ENCODE measurements at places on chromosomes 12 and 14.

DNA sequence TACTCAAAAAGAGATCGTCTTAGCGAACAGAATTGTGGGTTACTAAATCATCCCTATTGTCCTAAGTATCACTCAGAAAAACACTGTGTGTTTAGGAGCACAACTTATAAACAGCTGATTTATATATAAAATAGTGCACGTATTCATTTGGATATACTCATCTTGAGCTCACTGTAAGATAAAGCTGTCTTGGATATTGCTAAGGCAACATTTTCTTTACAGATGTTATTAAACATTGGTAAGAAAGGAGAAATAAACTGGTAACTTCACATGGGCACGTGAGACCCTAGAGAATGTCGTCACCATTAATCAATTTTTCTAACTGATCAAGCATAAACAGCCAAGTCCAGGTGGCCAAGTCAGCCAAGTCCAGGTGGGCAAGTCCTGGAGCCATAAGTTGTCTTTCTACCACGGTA, 1.7 kb downstream of the PAWR start:
- DNase-seq = no peak

DNA sequence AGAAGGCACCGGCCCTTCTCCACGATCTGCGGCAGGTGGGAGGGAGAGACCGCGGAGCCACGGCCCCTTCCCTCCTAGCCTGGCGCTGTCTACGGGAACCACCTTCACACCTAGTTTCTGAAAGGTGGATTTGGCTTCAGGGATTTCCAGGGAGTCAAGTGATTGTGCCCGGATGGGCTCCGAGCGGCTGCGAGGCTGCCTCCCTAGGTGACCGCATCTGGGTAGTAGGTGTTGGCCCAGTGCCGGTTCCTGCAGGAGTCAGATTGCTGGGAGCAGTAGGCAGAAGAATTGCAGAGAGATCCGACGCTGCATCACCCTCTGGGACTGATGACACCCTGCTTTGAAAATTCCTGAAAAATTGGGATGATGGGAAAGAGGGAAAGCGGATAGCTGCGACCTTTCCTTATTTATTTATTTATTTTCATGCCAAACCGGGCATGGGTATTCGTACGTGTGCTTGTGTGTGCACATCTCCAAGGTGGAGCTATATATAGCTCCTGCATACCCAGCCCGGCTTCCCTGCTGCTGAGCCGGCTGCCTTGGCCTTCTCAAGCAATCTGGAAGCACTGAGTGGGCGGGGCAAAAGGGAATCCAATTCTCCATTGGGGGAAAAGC, 1.1 kb downstream of the CNTN1 start:
- no peak for DNase-seq

DNA sequence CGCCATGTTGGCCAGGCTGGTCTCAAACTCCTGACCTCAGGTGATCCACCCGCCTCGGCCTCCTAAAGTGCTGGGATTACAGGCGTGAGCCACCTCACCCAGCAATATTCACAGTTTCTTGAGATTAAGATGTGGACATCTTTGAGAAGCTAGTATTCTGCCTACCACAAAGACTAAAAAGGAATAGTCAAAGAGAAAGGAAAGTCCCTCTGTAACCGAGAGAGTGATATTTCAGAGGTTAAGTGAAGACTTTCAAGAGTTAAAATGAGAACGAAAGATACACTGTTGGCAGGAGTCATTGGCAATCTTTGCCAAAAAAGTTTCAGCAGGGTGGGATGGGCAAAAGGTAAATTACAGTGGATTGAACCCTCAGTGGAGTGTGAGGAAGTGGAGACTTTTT, 15.6 kb downstream of the DGKA start:
- DNase-seq = no peak

- no peak for DNase-seq
Measured at GRCh38 chr14:63512861-63513260, 30.3 kb downstream of the PPP2R5E start.

DNA sequence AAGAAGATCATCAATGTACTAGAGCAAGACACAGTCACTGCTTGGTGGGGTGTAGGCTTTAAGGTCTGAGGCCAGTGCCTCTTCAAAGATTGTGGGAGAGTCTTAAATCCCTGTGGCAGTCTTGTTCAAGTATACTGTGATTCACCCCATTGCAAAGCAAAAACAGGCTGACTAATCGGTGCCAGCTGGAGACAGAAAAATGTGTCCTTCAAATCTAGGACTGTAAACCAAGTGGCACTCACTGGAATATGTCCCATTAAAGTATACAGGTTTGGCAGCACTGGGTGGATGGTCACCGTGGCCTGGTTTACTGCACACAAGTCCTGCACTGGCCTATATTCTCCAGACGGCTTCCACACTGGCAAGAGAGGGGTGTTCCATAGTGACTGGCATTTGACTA, 1315.3 kb downstream of the TMEM121 start:
- DNase-seq = no peak

GRCh38 chr12:13719986-13720385, 261.4 kb downstream of the GRIN2B start:
- DNase-seq = no peak

- peak; percentile 53 for DNase-seq
Measured at GRCh38 chr12:109899783-109900751, at the start of gene TCHP. Gene TCHP (plus strand): TSS chr12:109900274. CDS start chr12:109903027, 2,753 bp downstream.

- no peak for DNase-seq
Measured at GRCh38 chr12:119308708-119309456, 25.6 kb upstream of the CCDC60 start.

GRCh38 chr14:91946622-91947474, 646 bp downstream of the FBLN5 start:
- DNase-seq = no peak
